ENCODE measurements at places on chromosomes 5 and 9. TPM values are rescaled to one million over a fixed set of nuclear protein-coding genes. Genes with fewer than 3 reads are reported as not detected.

GRCh38 chr5:5978501-5979376 is 399.6 kb downstream of the MED10 start:
- DNase-seq = no peak

DNA sequence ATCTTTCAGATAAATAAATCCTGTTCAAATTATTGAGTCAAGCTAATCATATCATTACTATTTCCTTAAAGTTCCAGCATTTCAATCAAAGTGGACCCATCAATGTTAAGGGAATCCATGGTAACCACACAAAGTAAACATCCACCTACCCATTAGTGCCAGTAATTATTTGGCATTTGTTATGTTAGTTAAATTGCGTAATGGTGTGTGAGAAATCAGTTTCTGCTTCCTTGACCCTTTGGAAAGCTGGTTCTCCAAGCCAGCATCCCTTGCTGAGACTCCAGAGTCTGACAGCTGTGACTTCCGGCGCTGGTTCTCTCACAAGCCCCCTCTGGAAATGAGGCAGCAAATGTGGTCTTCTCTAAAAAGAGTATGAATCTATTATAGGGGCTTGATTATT is 308.6 kb upstream of the EFNA5 start:
- DNase-seq = no peak

DNA sequence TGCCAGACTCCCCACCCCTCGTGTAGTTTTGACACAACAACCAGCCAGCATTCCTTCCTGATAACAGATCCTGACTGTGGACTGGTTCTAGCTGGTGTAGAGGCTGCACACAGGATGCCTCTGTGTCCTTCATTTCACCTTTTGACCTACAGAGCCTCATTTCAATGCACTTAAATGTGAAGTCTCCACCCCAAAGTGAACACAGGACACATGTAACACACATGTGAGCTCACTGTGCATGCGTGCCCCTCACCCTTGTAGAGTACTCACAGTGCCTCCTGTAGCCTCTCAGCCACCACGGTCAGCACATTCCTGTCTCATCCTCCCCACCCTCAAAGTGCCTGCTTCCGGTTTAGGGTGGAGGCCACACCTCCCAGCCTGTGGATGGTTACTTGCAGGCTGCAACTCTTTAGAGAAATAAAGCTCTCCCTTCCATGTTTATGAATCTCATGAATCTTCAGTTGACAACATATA is 11.6 kb upstream of the NKD2 start:
- peak; percentile 40 for DNase-seq

DNA sequence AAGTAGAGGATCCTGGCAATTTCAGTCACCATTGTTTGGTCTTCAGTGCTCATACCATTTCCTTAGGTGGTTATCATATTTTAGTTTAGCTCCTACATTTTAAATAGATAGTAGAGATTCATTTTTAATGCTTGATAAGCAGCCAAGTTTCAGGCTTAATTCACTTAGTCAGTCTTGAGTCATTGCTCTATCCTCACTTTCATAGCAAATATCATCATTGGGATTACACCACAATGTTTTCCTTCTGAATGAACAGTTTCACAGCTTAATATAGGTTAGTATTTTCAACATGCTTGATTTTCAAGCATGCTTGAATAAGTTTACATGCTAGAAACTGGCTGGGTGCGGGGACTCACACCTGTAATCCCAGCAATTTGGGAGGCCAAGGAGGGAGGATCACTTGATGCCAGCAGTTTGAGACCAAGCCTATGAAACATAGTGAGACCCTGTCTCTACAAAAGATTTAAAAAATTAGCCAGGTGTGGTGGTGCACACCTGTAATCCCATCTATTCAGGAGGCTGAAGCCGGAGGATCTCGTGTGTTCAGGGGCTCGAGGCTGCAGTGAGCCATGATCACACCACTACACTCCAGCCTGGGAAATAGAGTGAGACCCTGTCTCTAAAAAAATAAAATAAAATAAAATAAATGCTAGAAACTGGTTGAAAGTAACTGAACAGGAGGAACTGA is 339.9 kb downstream of the ADGRV1 start:
- DNase-seq = no peak

- DNase-seq = no peak
These were observed 211.2 kb upstream of the OTULINL start for GRCh38 chr5:14370386-14370785.

GRCh38 chr9:85344901-85345300 is 396.9 kb downstream of the AGTPBP1 start:
- no peak for DNase-seq

DNA sequence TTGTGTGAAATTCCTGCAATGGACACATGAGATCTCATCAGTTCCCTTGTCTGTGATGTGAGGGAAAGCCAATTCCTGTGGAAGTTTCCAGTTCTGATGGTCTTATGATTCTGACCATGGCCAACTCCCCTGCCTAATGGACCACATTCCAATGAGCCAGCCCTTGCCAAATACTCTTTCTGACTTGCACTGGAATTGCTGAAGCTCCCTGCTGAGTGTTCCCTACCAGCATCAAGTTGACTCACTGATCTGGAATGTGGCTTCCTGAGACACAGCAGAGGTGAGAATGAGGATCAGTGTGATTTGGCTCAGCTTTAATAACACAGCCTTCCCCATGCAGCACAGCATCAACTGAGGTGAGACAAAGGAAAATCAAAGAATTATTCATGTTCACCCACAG is 427.8 kb downstream of the KDM4C start:
- DNase-seq = no peak

GRCh38 chr5:59130431-59130830 is 547.6 kb downstream of the RAB3C start:
- no peak for DNase-seq

The GLDC gene
- 1.4 TPM for total RNA-seq

The IL5 gene
- total RNA-seq = 1.5 TPM

The SOHLH1 gene
- not detected for total RNA-seq

The C8G gene
- total RNA-seq = 0.56 TPM

The OR1J2 gene
- total RNA-seq = not detected

Measured in activated T-helper 1 cell treated with anti-CD3 and anti-CD28 coated beads, Interleukin-12 subunit alpha, Interleukin-12 subunit beta, Interleukin-2, Interleukin-4 antibody, amounts not matched to agents 30 ng/mL and 10 ng/mL and 1 ng/mL, durations not matched to agents 14 hours and 24 hours and 36 hours (primary cell).